ENCODE measurements at places on chromosomes 7 and 10.

GRCh38 chr7:10657201-10657600 is 316.5 kb upstream of the PHF14 start:
- DNase-seq: no peak

DNA sequence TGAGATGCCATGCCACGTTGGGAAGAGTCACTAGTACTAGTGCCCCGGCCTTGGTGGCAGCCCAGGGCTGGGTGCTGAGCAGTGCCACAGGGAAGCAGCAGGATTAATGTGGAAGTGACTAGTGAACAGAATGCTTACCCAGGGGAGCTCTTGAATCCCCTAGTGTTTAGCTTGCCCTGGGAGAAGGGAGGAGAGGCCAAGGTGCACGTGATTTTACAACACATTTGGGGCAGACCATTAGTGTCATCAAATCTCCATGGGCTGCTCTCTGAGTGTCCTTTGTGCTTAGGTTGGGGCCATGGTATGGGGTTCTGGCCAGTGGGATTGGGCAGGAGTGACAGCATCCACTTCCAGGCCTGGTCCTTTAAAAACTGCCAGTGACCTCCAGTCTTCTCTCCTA is 37.5 kb downstream of the ARHGAP22 start:
- DNase-seq: no peak

GRCh38 chr7:25694211-25694610 is 457.8 kb upstream of the NFE2L3 start:
- no peak for DNase-seq

GRCh38 chr10:35178331-35178730 is 51.7 kb downstream of the CREM start:
- DNase-seq: no peak

DNA sequence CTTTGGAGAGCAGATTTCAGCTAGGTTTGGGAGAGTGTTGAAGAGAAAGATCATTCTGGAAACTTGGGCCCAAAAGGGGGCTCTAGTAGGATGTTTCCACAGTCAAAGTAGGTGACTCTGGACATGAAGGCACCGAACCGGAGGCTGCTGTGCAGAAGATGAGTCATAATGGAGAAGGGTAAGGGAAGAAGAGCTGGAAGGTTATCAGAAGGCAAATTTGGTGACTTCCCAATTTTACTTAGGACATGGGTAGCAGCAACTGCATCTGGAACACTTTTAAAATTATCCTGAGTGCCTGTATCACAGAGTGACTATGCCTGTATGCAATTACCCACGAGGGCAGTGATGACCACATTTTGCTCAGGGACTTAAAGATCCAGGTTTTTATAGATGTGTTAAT is 38.8 kb downstream of the PIK3AP1 start:
- DNase-seq: no peak

- DNase-seq: no peak
These were observed 223.9 kb downstream of the TCERG1L start for GRCh38 chr10:131087464-131088215.

DNA sequence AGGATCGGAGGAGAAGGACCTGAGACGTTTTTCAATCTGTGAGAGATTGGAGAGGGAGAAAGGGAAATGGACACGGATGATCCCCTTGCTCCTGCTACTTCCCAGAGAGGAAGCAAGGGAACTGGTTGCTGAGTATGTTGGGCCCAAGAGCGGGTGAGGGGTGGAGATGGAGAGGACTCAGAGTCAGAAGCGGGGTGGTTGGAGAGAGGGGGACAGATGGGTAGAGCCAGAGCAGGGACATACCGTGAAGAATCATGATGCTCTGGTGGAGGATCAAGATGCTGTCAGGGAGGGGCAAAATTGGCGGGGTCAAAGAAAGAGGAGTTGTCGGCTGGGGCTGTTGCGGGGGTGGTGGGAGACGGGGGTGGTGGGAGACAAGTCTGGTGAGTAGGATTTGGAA is 2.4 kb upstream of the CHST3 start:
- DNase-seq: no peak

- no peak for DNase-seq
These were observed 52.6 kb downstream of the ZNF37A start for GRCh38 chr10:38146579-38147333.

GRCh38 chr10:130764651-130765050 is 546.9 kb downstream of the TCERG1L start:
- DNase-seq: no peak

- no peak for DNase-seq
These were observed 449.1 kb downstream of the SUGCT start for GRCh38 chr7:40583667-40584444.

DNA sequence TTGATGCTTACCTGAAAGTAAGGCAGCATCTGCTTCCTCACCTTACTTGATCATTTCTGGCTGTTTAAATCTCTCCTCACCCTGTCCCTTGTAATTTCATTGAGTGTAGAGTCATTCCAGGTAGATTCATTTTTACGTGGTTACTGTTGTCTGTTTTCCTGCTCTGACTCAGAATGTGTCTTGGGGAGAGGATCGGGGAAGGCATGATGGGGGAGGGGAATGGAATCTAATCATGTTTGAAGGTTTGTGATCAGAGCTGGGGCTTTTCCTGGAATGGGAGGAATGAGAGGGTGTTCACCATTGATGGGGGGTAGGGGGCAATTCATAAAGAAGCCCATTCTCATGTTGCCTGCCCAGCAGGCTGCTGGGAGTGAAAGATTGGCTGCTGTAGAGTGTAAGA is 18.7 kb downstream of the SEC24C start:
- no peak for DNase-seq

DNA sequence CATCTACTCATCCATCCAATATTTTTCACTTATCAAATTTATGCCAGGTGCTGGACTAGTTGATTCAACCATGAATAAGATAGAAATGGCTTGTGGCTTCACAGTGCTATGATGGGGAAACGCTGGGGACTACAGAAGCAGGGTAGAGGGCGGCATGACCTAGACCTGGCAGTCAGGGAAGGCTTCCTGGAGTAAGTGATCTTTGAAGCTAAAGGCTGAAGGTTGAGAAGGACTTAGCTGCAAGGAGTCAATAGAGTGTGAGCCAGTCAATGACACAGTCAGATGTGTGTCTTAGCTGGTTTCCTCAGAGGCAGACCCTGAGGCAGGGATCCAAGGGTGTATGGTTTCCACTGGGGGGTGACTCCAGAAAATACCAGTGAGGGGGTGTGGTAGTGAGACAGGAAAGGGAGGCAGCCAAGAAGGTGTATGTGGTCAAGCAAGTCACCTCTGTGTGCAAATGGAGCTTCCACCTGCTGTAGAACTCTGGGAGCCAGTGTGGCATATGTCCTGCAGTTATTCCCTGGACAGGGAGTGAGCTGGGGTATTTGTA is 10.3 kb downstream of the PRF1 start:
- DNase-seq: no peak

GRCh38 chr10:61635932-61636331 is 26.8 kb upstream of the CABCOCO1 start:
- DNase-seq: no peak

DNA sequence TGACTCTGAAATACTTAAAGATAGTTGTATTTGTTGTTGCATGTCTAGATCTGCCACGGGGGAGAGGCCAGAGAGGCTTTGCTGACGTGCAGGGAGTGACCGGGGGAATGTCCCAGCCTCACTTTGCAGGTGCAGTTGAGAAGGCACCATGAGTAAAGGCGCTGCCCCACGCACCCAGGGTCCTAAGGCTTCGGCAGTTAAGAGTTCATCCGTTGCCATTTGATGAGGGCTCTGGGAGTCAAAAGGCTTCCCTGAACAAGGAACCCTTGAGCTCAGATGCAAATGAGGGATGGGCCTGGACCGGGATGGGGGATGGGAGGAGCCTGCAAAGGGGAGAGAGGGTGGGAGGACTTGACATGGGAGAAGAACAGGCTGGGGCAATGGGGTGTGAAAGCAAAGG is 20.4 kb downstream of the PPP2R2D start:
- no peak for DNase-seq

GRCh38 chr10:125985557-125986240 is 89.3 kb downstream of the FANK1 start:
- no peak for DNase-seq

DNA sequence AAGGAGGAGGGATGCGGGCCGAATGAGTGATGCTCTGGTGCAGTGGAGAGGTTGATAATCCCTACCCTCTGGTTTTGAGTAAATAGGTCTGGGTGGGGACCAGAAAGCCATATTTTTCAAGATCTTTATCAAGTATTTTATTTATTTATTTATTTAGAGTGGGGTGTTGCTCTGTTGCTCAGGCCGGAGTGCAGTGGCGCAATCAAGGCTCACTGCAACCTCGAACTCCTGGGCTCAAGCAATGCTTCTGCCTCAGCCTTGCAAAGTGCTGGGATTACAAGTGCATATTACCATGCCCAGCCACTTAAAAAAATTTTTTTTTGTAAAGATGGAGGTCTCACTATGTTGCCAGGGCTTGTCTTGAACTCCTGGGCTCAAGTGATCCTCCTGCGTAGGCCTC is 21.6 kb downstream of the SVIL start:
- DNase-seq: no peak

- no peak for DNase-seq
These were observed 183.9 kb downstream of the RNLS start for GRCh38 chr10:88399240-88399639.

DNA sequence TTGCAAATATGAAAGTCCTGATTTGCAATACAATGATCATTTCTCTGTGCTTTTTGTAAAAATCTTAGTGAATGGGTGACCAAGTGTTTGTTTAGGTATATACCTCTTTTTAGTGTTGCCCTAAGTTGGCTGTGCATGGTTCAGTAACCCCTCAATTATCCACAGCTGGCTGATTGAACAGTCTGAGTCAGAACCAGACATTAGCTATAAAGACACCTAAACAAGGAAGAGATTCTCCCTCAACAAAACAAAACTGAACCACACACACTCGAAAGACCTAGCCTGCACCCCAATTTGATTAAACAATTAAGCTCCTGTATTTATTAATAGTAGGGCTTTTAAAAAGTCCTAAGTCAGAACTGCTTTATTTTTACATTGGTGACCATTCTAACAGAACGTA is 2.8 kb downstream of the RSBN1L start:
- no peak for DNase-seq

GRCh38 chr10:21181451-21181850 is 284.3 kb upstream of the NEBL start:
- DNase-seq: no peak

- DNase-seq: no peak
These were observed 612 bp downstream of the HILPDA start for GRCh38 chr7:128456255-128456725.

DNA sequence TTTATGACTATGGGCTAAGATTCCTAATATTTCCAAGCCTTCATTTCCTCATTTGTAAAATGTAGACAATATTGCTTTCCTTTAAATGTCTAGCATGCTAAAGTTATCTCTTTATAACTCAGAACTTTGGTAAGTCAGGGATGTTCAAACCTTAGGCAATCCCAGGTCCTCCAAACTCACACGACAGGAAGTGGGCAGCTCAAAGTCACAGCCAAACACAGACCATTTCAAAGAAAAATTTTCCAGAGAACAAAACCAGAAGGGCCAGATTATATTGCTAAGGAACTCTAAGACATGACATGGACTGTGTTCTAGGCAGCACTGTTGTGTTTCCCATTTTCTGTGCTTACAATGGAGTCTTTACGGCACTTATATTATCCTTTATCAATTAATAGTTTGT is 87.8 kb upstream of the DYNC1I1 start:
- no peak for DNase-seq

DNA sequence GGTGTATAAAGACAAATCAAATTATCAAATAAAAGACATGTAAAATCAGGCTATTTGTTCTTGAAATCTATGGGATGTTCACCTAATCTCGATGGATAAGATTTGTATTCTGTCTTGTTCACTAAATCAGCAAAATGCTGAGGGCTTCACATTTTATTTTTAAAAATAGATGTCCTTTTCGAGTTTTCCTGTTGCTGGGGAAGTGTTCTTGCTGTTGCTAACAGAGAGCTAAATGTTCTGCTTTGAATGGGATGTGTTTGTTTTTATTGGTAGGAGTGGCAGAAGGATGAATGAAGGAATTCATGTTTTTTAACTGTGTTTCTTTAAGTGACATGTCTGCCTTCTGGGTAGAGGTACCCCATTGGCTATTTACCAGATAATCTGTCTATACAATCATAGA is 7.3 kb upstream of the SNX13 start:
- DNase-seq: no peak

DNA sequence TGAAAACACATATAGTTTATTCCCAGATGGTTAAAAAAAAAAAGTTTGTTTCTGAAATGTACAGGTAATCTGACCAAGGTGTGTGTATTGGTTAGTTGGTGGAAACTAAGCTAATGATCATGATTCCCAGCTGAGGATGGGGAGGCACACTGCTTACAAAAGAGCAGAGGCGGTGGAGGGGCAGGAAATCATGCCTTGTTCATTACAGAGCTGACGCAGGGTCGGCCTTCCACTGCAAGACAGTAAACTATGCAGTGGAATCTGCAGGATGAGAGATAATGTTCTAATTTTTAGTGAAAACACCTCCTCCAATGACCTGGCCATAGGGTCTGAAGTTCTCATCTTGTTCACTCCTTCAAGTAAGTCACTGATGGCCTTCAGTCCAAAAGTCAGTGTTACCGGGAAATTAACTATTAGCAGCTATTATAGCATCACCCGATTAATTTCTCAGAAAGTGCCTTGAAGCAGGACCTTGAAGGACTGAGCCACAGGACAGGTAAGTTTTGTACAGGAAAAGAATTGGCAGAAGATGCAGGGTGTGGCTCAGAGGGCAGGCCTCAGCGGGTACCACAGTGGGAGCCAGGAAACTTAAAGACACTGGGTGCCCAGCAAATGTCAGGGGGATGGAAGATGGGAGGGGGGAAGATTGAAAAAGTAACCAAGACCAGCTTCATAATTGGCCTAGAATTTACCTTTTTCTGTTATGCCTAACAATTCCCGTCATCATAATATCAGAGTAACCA is 36.0 kb downstream of the MYOF start:
- no peak for DNase-seq

DNA sequence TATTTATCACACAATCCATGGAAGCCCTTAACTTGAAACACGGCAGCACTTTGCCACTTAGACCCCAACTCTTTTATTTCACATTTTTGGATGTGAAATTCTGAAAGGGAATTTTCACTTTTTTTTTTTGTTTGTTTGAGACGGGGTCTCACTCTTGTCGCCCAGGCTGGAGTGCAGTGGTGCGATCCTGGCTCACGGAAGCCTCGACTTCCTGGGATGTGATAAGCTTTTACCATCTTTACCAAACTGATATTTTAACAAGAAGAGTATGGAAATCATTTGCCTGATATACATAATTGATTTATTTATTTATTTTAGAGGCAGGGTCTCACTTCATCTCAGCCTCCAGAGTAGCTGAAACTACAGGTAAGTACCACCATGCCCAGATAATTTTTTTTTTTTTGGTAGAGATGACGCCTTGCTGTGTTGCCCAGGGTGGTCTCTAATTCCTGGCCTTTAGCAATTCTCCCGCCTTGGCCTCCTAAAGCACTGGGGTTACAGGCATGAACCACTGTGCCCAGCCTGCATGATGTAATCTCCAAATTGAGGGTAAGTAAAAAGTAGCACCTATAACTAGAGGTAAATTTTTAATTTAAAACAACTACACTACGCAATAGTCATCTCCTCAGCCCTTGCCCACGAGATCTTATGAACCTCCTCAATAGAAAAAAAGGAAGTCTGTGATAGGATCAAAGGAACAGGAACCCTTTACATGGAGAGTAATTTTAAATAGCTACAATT is 180.7 kb upstream of the KLF14 start:
- DNase-seq: no peak
